Psoas muscle (tissue), 8 donors: ENCODE measurements at places on chromosomes 12 and 14.

- DNase-seq: no peak
Observed at GRCh38 chr12:72511906-72512305, 239.7 kb downstream of the TRHDE start.

DNA sequence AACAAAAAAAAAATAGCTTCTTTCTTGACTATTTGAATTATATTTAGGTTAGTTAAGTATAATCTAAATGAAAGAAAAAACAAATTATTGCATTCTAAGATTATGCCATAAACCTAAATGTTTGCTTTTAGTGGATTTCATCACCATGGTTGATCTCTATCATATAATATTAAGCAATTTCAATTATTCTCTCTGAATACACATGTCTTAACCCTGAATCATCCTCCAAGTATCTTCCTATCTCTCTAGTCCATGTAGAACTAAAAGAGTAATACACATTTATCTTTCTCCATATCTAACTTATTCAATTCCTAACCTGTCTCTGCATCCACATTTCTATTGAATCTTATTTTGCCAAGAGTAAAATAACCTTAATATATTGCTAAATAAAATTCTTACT lies 59.6 kb downstream of the PPFIA2 start:
- DNase-seq: no peak

GRCh38 chr12:106780010-106780631 lies 5.6 kb downstream of the RIC8B start:
- no peak for DNase-seq

- DNase-seq: no peak
Observed at GRCh38 chr12:100995201-100995600, 200.6 kb downstream of the ANO4 start.

- no peak for DNase-seq
Observed at GRCh38 chr12:43112101-43112920, 439.7 kb downstream of the ADAMTS20 start.
